ENCODE measurements at places on chromosomes 6 and 20. TPM values are rescaled to one million over a fixed set of nuclear protein-coding genes. Genes with fewer than 3 reads are reported as not detected.

- no peaks in the 10 kb centered on the region for H3K36me3 ChIP-seq
- no peaks in the 10 kb centered on the region for H3K27me3 ChIP-seq
- H3K4me3 ChIP-seq: no peak overlapping the region
- no peak overlapping the region for H3K27ac ChIP-seq
- H3K4me1 ChIP-seq: no peaks in the 10 kb centered on the region
Observed at GRCh38 chr20:44454306-44454963, 21.2 kb upstream of the TTPAL start.

PTCRA gene
- total RNA-seq: not detected

- no peak for DNase-seq
- no peak overlapping the region for H3K4me3 ChIP-seq
- H3K4me1 ChIP-seq: peaks cover 35% of the 10 kb centered on the region
- peaks cover 57% of the 10 kb centered on the region for H3K27me3 ChIP-seq
- H3K36me3 ChIP-seq: no peaks in the 10 kb centered on the region
Observed at GRCh38 chr6:41635365-41635764, 2.9 kb upstream of the MDFI start.

DDX43 gene
- total RNA-seq: 0.35 TPM

DNA sequence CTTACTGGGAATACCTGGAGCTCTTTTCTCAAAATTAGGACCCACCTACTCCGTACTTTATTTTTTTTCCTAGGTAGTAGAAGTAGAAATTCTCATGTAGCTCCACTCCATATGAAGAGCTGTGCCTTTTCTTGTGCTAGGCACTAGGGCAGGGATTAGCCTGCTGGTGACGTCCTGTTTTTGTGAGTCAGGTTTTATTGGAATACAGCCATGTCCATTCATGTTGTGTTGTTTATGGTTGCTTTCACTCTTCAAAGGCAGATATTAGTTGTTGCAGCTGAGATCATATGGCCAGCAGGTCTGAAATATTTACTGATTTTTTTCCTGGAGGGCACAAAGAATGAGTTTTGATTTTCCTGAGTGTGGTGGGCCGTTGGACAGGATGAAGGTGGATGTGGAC lies 20.5 kb downstream of the XRN2 start:
- peak overlapping the region; percentile 59 for H3K27ac ChIP-seq
- peaks cover 45% of the 10 kb centered on the region for H3K4me1 ChIP-seq
- no peak overlapping the region for H3K4me3 ChIP-seq
- no peaks in the 10 kb centered on the region for H3K36me3 ChIP-seq

DNA sequence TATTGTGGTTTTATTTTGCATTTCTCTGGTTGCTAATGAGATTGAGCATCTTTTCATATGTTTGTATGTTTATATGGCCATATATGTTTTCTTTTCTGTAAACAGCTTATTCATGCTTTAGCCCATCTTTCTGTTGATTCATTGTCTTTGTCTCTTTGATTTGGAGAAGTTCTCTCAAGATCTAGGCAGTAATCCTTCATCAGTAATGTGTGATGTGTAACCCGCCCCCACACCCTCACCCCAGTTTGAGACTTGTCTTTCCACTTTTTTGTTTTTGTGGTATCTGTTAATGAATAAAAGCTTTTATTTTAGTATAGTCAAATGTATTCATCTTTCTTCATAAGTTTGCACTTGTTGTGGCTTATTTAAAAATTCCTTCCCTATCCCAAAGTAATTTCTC lies 26.0 kb downstream of the ZC3H12D start:
- peaks cover 3% of the 10 kb centered on the region for H3K27me3 ChIP-seq
- no peak overlapping the region for H3K27ac ChIP-seq
- no peaks in the 10 kb centered on the region for H3K36me3 ChIP-seq

RBBP9 gene
- 26.2 TPM for total RNA-seq

GRCh38 chr20:51014797-51015722 lies 7.8 kb downstream of the KCNG1 start:
- DNase-seq: peak; percentile 91
- H3K27me3 ChIP-seq: no peaks in the 10 kb centered on the region
- 0 out of 2 replicates have a peak overlapping the region, but pooled peaks have one; percentile 28 for H3K4me3 ChIP-seq
- no peak overlapping the region for H3K27ac ChIP-seq
- no peaks in the 10 kb centered on the region for H3K36me3 ChIP-seq

GRCh38 chr6:5248302-5249098 lies 12.2 kb downstream of the LYRM4 start:
- no peak for DNase-seq
- H3K27me3 ChIP-seq: no peaks in the 10 kb centered on the region
- no peaks in the 10 kb centered on the region for H3K36me3 ChIP-seq
- H3K27ac ChIP-seq: no peak overlapping the region
- H3K4me3 ChIP-seq: no peak overlapping the region

DNA sequence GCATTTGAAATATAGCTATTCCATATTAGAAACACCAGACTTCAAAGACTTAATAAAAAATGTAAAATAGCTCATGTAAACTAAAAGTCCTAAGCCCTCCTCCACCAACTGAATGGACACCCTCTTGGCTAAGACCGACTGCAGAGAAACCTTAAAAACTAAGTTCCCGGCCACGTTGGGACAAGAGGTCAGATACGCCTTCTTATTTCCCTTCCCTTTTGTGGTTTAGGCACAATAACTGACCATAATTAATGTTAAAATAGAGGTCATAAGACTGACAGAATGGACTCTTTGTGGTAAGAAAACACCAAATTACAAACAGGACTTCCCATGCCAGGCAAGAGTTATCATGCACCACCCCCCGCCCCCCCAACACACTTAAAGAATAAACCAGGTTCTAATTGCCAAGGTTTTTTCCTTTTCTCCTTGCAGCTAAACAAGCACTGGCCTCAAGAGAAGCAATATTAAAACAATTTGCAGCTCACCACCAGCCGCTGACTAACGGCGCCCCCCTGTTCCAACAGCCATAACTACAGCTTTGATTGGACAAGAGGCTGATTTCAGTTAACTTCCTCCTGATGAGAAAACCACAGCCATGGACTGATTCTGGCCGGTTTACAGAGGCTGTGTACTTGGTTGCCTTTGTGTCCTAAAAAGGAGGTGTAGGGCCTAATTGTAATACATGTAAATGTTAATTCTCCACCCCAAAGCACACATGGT lies 10.7 kb upstream of the LAMP5 start:
- H3K4me3 ChIP-seq: no peak overlapping the region
- peak; percentile 70 for DNase-seq
- peaks cover 47% of the 10 kb centered on the region for H3K27me3 ChIP-seq
- H3K27ac ChIP-seq: no peak overlapping the region

GRCh38 chr20:3710703-3711483 lies 1.5 kb downstream of the SIGLEC1 start:
- peak; percentile 82 for DNase-seq
- H3K4me1 ChIP-seq: no peaks in the 10 kb centered on the region
- no peaks in the 10 kb centered on the region for H3K27me3 ChIP-seq
- H3K36me3 ChIP-seq: no peaks in the 10 kb centered on the region
- H3K4me3 ChIP-seq: no peak overlapping the region

GRCh38 chr6:135390458-135390857 lies 107.1 kb downstream of the AHI1 start:
- no peak for DNase-seq
- no peak overlapping the region for H3K27ac ChIP-seq
- no peaks in the 10 kb centered on the region for H3K36me3 ChIP-seq
- no peaks in the 10 kb centered on the region for H3K4me1 ChIP-seq
- H3K27me3 ChIP-seq: no peaks in the 10 kb centered on the region
- H3K4me3 ChIP-seq: no peak overlapping the region

- H3K4me3 ChIP-seq: no peak overlapping the region
- H3K27ac ChIP-seq: no peak overlapping the region
- no peaks in the 10 kb centered on the region for H3K36me3 ChIP-seq
- H3K27me3 ChIP-seq: no peaks in the 10 kb centered on the region
- no peaks in the 10 kb centered on the region for H3K4me1 ChIP-seq
- DNase-seq: no peak
Observed at GRCh38 chr6:1442929-1443328, 53.6 kb downstream of the FOXF2 start.

DNA sequence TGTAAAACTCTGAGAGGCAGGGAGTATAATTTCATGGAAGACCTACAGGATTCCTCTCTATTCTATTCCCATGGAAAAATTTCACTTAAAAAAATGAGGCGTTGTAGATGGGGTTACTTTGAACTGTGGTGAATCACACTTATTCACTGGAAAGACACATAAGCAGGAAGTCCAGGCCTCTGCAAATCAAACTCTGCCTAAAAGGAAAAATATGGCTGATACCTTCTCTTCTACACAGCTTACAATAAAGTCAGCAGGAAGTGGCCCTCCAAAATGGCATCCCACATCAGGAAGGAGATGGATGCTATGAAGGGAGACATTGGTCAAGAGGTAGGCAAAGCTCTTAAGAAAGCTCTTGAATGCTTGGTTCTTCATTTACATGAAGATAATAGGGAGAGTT lies 115.9 kb downstream of the FYN start:
- no peak overlapping the region for H3K27ac ChIP-seq
- H3K4me3 ChIP-seq: no peak overlapping the region
- H3K4me1 ChIP-seq: peaks cover 13% of the 10 kb centered on the region
- DNase-seq: peak; percentile 42
- no peaks in the 10 kb centered on the region for H3K27me3 ChIP-seq
- H3K36me3 ChIP-seq: no peaks in the 10 kb centered on the region

DNA sequence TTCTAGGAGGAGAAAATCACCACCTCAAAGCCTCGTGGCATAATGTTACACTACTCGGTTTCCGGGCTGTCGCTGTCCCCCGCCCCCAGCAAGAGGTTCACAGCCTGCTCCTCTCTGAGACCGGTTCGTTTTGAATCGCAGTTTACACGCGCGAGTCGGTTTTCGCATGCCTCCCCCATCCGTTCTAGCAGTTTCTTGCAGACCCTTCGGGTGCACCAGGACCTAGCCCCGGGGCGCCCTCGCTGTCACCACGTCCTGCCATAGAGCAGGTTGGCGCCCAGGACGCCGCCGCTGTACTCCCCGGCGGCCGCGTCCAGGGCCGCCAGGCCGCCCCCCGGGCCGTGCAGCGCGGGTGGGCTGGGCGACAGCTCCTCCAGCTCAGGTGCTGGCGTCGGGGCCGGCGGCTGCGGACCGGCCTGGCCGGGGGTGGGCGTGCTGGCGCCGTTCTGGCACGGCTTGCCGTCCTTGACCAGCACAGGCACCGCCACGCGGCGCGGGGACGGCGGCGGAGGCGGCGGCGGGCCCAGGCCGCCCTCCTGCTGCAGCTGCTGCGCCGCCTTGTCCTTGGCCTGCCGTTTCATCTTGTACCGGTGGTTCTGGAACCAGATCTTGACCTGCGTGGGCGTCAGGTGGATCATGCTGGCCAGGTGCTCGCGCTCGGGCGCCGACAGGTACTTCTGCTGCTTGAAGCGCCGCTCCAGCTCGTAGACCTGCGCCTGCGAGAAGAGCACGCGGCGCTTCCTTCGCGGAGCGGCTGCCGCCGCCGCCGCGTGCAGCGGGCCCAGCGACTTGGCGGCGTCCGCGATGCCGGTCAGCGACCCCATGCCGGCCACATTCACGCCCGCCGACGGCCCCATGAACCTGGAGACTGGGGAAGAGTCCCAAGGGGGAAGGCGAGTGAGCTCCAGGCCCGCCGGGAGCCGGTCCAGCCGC lies 1.4 kb downstream of the NKX2-4 start:
- H3K4me1 ChIP-seq: peaks cover 41% of the 10 kb centered on the region
- no peaks in the 10 kb centered on the region for H3K36me3 ChIP-seq
- H3K27me3 ChIP-seq: peaks cover 100% of the 10 kb centered on the region
- peak; percentile 71 for DNase-seq

- peak overlapping the region; percentile 64 for H3K27ac ChIP-seq
- peak overlapping the region; percentile 64 for H3K4me3 ChIP-seq
- no peaks in the 10 kb centered on the region for H3K36me3 ChIP-seq
- H3K27me3 ChIP-seq: peaks cover 28% of the 10 kb centered on the region
Observed at GRCh38 chr20:41027872-41028358, 707 bp upstream of the TOP1 start.

C2 gene
- 1.7 TPM for total RNA-seq

DNA sequence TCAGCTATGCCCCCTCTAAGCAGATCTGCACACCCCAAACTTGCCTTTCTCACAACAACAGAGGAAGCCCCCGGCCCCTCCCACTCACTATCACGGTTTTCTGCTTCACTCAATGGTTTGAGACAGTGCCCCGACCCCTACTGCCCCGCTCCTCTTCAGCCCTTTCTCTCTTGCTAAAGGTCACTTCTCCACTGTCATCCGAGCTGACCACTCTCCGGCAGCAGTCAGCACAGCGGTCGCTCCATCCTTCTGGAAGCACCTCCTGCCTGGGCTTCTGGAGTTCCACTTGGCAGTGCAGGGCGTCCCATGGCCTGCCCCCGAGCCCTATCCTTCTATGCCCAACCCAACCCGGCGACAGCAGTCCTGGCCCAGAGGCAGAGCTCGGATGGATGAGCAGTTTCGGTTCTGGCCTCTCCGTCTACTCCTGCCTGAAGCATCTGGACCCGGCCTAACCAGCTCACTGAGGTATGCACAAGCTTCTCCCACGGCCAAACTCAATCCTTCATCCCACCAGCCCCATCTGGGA lies 4.1 kb downstream of the CTSZ start:
- no peak overlapping the region for H3K27ac ChIP-seq
- H3K4me3 ChIP-seq: no peak overlapping the region
- peaks cover 5% of the 10 kb centered on the region for H3K27me3 ChIP-seq
- no peak for DNase-seq

DNA sequence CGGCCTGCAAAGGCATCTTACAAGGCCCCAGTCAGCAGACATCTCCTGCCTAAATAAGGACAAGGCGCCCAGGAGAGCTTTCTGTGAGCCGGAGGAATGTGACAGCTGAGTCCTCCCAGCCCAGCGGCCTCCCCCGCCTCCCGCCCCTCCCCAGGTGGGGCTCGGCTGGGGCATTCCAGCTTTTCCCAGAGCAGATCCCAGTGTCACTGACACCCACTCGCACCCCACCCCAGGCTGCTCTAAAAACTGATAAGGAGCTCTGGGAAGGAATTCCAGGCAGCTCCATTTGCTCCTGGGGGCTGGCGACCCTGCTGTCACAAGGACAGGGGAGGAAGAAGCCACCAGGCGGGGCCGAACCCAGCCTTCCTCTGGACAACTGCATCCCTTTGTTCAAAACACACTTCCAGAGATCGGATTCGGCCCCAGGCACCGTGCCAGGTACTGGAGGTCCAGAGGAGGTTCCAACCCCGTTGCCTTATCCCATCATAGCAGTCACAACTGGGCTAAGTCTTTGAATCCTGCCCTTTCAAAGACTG lies 49.7 kb downstream of the JPH2 start:
- H3K4me1 ChIP-seq: peaks cover 4% of the 10 kb centered on the region
- H3K4me3 ChIP-seq: no peak overlapping the region
- no peaks in the 10 kb centered on the region for H3K27me3 ChIP-seq
- H3K27ac ChIP-seq: no peak overlapping the region
- DNase-seq: peak; percentile 60

GRCh38 chr6:122778302-122778701 lies 1.2 kb upstream of the FABP7 start:
- H3K4me1 ChIP-seq: peaks cover 22% of the 10 kb centered on the region
- H3K4me3 ChIP-seq: 0 out of 2 replicates have a peak overlapping the region, but pooled peaks have one; percentile 44
- no peak overlapping the region for H3K27ac ChIP-seq
- no peaks in the 10 kb centered on the region for H3K36me3 ChIP-seq
- peak; percentile 32 for DNase-seq

- peaks cover 9% of the 10 kb centered on the region for H3K4me1 ChIP-seq
- H3K27ac ChIP-seq: no peak overlapping the region
- no peaks in the 10 kb centered on the region for H3K36me3 ChIP-seq
- no peak for DNase-seq
- H3K27me3 ChIP-seq: no peaks in the 10 kb centered on the region
Observed at GRCh38 chr6:108768166-108768555, 80.1 kb upstream of the ARMC2 start.

NKAIN4 gene
- 16.0 TPM for total RNA-seq
